Astrocyte (in vitro differentiated cells and primary cell): ENCODE measurements at places on chromosomes 3 and 15. TPM values are rescaled to one million over a fixed set of nuclear protein-coding genes. Genes with fewer than 3 reads are reported as not detected.
A peak's percentile ranks its signal among the peaks of the same experiment; 100 is the strongest.

DNA sequence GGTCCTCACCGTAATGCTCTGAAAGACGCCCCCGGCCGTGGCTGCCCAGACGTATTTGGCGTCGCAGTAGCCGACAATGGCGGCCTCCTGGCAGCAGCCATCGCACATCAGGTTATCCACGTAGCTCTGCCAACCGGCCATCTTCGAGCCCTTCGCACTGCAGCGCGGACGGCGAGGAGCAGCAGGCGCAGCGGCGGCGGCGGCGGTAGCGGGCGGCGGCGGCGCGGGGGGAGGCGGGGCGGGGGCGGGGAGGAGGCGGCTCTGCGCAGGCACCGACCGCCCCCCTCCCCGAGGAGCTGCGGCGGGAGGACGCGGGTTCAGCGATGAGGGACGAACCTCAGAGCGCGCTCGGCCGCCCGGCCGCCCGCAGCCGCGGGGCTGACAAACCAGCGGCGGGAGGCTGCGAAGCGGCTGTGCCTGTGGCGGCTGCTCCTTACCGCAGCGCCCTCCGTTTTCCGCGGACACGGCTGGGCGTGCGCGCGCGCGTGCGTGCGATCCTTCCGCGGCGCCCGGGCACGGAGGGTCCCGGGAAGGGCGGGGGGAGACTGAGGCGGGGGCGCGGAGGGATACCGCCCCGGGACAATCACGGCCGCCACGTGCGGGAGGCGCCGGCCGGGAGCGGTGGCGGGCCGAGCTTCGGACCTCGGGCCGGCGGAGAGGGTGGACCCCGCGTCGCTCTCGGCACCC, at the start of gene PFN2:
Gene PFN2 (minus strand): TSS at position 180 of the 687 bp plus-strand sequence. CDS start 39 bp downstream, at position 141.
- H3K27ac ChIP-seq: peak within 1 kb of the TSS; percentile 94
- DNase-seq: peak; percentile 72

GRCh38 chr3:141091426-141091825, 40.3 kb downstream of the SPSB4 start:
- no peaks in the 10 kb centered on the region for H3K27me3 ChIP-seq
- H3K27ac ChIP-seq: no peak overlapping the region
- H3K4me1 ChIP-seq: peaks cover 16% of the 10 kb centered on the region
- no peak for DNase-seq
- no peak overlapping the region for H3K4me3 ChIP-seq

The RHCG gene
- 0.18 TPM in 1 of 2 replicates, not detected in the other for total RNA-seq

GRCh38 chr3:49883998-49884397, 14.3 kb upstream of the CAMKV start:
- H3K27ac ChIP-seq: no peak overlapping the region
- H3K4me3 ChIP-seq: no peak overlapping the region
- peaks cover 6% of the 10 kb centered on the region for H3K27me3 ChIP-seq
- no peak for DNase-seq
- H3K4me1 ChIP-seq: no peaks in the 10 kb centered on the region
